Dorsolateral prefrontal cortex (tissue), 122 donors: ENCODE measurements at places on chromosomes 1 and 21.
A peak's percentile ranks its signal among the peaks of the same experiment; 100 is the strongest.

GRCh38 chr1:234107416-234108021, 203.0 kb downstream of the SLC35F3 start:
- no peak for DNase-seq

DNA sequence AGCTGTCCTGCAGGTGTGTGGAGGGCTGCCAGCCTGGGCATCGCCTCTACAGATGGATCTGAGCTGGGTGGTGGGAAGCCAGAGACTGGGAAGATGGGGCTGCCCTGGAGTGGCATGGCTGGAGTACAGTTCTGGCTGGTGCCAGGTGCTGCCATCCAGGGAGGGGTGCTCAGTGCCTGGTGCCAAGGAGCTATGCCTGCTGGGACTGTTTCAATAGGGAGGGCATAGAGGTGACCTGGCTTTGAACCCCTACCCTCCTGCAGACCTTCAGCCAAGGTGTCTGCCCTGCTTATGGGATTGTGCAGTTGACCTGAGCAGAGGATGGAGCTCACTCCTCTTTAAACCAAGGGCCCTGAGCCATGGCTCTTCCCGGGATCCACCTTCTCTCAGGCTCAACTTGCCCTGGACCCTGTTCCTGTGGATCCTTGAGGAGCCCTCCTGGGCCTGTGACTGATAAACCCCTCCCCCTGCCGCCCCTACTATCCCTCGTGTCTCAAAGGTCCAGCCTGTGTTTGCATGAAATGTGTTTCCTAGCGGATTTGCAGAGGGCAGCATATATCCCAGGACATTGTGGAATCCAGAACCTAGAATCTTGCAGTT, 48.7 kb downstream of the PTPRU start:
- DNase-seq: no peak

- DNase-seq: no peak
Measured at GRCh38 chr1:214050513-214051401, 63.0 kb downstream of the PROX1 start.

DNA sequence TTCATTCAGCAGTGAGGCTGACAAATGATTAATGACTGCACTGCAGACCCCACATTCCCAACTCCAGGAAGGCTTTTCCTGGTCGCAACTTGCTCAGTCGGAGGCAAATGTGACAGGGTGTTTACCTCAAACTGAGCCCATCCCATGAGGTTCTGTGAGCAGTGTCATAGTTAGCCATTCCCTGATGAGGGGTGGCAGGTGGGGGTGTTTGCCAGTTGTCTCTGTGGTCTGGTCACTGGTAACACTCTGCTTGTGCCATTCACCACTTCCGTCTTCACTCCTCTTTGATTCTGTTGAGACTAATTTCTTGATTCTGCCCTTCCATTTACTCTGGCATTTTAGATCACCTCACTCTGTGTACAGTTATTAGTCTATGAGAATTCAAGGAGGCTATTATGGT, 73.5 kb downstream of the NOS1AP start:
- no peak for DNase-seq

DNA sequence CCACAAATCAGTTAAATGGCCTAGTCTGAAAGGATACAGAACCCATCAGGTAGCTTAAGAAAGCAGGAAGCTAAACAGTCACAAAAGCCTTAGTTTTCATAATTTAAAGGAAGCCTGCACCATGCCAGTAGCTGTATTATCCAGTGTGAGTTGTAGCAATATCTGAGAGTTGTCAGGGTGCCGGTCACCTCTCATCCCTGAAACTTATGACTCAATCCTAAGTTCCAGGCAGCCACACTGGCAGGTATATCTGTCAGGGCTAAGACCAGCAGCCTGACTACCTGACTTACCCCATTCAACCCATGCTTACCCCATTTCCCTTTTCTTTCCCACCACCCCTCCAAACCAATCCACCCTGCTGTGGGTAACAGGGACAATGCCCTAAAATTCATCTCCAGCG, 37.8 kb upstream of the LPAR3 start:
- no peak for DNase-seq

DNA sequence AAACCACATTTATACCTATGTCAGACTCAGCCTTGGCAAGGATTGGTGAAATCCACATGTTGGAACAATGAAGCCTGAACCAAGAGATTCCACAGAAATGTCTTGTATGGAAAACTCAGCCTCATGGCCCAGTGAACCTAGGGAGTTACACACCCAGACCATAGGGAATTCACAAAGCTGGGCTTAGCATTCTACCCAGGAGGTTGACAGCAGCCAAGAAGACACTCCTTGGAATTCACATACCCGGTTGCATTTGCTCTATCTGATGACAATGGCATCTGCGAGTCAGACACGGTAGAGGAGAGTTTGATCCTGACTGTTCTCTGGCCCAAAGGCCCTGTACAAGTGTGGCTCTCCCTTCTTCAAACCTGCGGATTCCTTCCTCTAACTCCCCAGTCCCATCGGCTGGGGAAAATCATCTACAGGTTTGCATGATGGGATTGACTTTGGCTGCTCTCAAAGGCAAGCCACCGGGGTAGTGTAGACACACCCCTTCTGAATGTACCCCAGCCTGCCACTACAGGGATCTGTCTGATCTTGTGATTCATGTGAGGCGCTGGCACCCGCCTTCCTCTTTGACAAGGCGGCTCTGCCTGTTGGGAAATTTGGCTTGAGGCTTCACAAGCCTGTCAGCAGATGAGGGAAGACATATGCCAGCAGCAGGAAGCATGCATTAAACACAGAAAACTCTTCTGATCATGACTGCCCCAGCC, 297.3 kb upstream of the KAZN start:
- DNase-seq: no peak

GRCh38 chr1:8540261-8540941, 222.5 kb downstream of the SLC45A1 start:
- DNase-seq: no peak

DNA sequence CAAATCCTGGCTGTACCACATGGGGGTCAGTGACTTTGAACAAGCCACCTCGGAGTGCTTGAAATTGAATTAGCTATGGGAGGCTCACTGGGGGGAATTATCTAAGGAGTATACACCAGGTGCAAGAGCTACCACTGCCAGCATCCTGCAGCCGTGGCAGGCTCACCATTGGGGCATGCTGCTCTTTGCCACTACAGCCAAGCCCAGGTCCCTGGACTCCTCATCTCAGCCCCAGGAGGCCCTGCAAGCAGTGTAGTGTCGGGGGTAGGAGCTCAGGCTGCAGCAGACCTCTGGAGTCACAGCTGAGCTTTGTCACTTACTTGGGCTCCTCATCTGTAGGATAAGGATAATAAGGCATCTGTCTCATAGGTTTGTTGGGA, 35.3 kb downstream of the ACOT11 start:
- no peak for DNase-seq

- peak; percentile 84 for DNase-seq
Measured at GRCh38 chr21:46634966-46635323, 529 bp upstream of the PRMT2 start.

DNA sequence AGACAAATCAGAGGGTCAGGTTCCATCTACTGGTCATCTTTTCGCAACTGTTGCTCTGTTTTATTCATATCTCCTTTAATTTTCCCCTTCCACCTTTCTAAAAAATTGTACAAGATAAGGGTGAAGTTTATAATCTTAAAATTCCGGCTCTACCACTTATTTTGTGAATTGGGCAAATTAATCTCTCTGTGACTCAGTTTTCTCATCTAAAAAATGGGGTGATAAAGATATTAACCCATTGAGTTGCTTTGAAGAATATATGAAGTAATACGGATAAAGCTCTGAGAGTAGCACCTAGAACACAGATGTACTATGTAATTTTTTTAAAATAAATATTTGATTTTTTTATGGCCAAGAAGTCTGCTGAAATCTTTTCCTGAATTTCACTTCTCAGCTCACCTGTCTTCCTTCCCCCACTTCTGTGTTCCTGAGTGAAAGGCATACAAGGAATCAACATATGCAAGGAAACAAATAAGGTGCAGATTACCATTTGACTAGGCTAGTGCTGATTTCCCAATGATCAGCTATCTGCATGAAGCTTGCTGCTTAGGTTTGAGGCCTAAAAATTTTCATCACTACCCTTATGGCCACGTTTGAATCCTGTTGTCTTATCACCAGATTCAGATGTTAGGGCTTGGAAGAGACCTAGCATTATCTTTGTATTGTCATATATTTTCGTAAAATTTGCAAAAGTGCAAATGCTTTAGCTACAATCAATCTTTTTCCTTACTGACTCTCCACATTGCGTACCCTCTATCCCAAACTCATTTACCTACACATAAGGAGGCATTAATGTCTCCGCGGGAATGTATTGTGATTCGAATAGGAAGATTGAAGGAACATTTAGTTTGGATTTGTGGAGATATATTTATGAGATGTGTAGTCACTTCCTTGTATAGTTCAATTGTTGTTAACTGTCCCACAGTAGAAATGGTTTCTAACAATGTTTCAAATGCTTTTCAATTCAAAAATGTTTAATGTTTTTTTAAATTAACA, 718.3 kb upstream of the PTBP2 start:
- no peak for DNase-seq

DNA sequence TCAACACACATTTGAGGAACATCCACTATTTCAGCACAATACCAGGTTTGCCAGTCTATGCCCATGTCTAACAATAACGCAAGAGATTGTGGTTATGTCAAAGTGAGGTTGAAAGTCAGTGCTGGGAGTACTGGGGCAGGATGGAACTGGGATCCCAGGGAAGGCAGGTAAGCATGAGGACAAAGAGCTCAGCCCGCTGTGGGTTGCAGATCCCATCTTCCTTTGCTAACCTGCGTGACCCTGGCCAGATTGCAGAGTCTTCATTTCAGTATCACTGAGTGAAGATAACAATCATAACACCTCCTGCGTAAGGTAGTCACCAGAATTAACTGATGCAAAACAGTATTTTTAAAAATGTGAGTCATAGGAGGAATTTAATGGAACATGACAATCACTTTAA, 250.0 kb downstream of the PCP4 start:
- DNase-seq: no peak

DNA sequence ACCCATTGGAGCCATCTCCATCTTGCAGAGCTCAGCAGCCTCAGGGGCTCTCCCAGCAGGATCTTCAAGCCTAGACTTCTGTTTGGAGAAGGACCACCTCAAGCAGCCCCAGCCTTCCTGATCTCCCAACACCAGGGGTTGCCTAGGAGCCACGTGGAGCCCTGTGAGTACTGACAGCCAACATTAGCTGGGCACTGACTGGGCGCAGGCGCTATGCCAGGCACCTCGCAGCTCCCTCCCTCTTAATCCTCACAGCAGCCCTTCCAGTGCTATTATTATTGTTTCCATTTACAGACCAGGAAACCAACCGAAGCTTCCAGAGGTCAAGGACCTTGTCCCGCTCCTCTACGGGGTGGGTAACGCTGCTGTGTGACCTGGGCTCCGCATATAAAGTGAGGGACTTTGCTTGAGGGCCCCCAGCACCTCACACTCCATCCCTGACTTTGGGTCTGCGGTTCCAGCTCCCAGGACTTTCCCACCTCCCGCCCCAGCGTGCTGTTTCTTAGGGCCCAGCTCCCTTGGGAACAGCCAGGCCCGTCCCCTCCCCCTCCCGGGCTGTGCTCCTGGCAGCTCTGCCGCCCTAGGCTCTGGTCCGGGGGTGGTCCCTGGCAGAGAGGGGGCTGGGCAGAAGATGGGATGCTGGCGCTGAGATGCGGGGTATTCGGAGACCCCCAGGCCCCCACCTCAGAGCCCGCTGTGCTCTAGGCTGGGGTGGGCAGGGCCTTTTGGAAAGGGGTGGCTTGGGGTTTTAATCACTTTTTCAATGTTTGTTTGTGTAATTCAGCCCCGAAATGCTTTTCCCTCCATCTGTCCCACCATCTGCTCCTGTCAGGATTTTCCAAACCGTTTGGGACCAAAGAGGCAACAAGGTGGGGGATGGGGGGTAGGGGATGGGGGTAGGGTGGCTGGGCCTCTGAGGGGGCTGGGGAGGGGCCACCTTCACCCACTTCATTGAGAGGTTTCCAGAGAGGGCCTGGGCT, 4.1 kb upstream of the HPCA start:
- peak; percentile 70 for DNase-seq

- no peak for DNase-seq
Measured at GRCh38 chr1:951364-951763, 7.7 kb downstream of the NOC2L start.

DNA sequence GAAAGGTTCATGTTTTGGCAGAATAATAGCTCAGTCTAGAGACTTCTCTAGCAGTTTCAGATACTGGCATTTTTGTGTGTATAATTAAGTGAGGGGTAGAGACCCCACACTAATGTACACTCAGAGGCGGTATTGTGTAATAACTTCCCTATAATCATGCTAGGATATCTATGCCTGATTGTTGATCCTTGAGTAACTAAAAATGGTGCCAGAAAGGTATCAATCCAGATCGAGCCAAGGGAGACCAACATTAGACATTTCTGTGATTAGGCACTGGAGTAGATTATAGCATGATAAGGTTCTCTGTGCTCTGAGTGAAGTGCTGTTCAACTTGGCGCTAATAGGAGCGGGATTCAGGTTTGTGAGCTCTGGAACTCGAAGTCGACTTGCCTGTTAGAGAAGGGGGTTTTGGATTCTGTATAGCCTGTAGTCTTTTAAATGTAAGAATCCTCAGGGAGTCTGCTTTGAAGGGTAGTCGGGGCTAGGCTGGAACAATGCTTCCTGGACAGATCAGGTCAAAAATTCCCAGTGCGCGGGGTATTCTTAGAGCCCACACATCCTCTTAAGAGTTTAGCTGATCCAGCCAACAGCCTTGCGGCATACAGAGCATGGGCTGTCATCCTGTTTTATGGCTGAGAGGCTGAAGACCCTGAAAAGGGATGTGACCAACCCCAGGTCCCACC, 24.2 kb downstream of the MAN1C1 start:
- DNase-seq: no peak

GRCh38 chr1:67771152-67771551, 62.1 kb downstream of the GNG12 start:
- DNase-seq: no peak

DNA sequence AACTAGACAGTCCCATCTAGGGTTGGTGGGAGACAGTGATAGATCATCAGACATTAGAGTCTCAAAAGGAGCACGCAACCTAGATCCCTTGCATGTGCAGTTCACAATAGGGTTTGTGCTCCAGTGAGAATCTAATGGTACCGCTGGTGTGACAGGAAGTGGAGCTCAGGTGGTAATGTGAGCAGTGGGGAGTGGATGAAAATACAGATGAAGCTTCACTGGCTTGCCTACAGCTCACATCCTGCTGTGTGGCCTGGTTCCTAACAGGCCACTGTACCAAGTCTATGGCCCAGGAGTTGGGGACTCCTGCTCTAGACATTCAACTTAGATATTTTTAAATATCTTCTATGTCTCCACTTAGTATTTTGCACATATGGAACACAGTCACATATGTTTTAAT, 231.1 kb upstream of the NRIP1 start:
- no peak for DNase-seq

GRCh38 chr1:181501612-181502011, 18.3 kb downstream of the CACNA1E start:
- DNase-seq: no peak
